PC-9 (cell line): ENCODE measurements at places on chromosomes 5 and 9. TPM values are rescaled to one million over a fixed set of nuclear protein-coding genes. Genes with fewer than 3 reads are reported as not detected.

TMEM215 gene
- not detected in 2 replicates for total RNA-seq

GHR gene
- total RNA-seq, result not detected in 2 replicates

ANKRD31 gene
- total RNA-seq, result 0.23 and 0.48 TPM in 2 replicates

GABRA1 gene
- total RNA-seq, result not detected in 2 replicates

CCDC192 gene
- not detected in 2 replicates for total RNA-seq

FOXI1 gene
- not detected in 2 replicates for total RNA-seq

C6 gene
- total RNA-seq, result not detected in 2 replicates

GDA gene
- 98.1 and 142 TPM in 2 replicates for total RNA-seq

FAM240B gene
- not detected in 2 replicates for total RNA-seq

ARSB gene
- total RNA-seq, result 5.1 and 8.4 TPM in 2 replicates

SLC45A2 gene
- 0.20 and 0.33 TPM in 2 replicates for total RNA-seq

TTC39B gene
- 8.7 and 8.8 TPM in 2 replicates for total RNA-seq

JAKMIP2 gene
- total RNA-seq, result not detected in 2 replicates

BARX1 gene
- not detected in 2 replicates for total RNA-seq

OR13F1 gene
- total RNA-seq, result not detected in 2 replicates

FRMD3 gene
- 1.4 and 1.9 TPM in 2 replicates for total RNA-seq

PRELID2 gene
- total RNA-seq, result 24.8 and 27.7 TPM in 2 replicates

NUTM2G gene
- not detected in 2 replicates for total RNA-seq

MEGF10 gene
- total RNA-seq, result not detected in 2 replicates

COL23A1 gene
- not detected in 2 replicates for total RNA-seq

ACSL6 gene
- total RNA-seq, result not detected in 2 replicates

ANKRD34B gene
- 0.15 and 0.26 TPM in 2 replicates for total RNA-seq

NFIB gene
- 29.0 and 35.1 TPM in 2 replicates for total RNA-seq

ATP10B gene
- not detected in 2 replicates for total RNA-seq

GDF9 gene
- 0.73 and 1.4 TPM in 2 replicates for total RNA-seq

ATP6V1G1 gene
- total RNA-seq, result 81.9 and 90.6 TPM in 2 replicates

SPDL1 gene
- total RNA-seq, result 30.5 and 39.2 TPM in 2 replicates

PCDHGC5 gene
- total RNA-seq, result not detected in 2 replicates

BAAT gene
- total RNA-seq, result not detected in 2 replicates

WNT8A gene
- 0.35 TPM in 1 of 2 replicates, not detected in the other for total RNA-seq

GABRP gene
- total RNA-seq, result 2.1 and 5.2 TPM in 2 replicates

PRUNE2 gene
- 0.20 TPM in 1 of 2 replicates, not detected in the other for total RNA-seq

KCNT1 gene
- not detected in 2 replicates for total RNA-seq

CDH6 gene
- not detected in 2 replicates for total RNA-seq

SPINK5 gene
- total RNA-seq, result 0.13 TPM in 1 of 2 replicates, not detected in the other

ARL14EPL gene
- 0.37 TPM in 1 of 2 replicates, not detected in the other for total RNA-seq

SLC4A9 gene
- total RNA-seq, result 0.20 and 0.53 TPM in 2 replicates

PLEKHG4B gene
- not detected in 2 replicates for total RNA-seq

SPATA31A3 gene
- total RNA-seq, result not detected in 2 replicates

OMD gene
- total RNA-seq, result not detected in 2 replicates

DBH gene
- not detected in 2 replicates for total RNA-seq

AHRR gene
- total RNA-seq, result 7.2 and 13.6 TPM in 2 replicates

ZFP37 gene
- total RNA-seq, result 0.81 and 0.90 TPM in 2 replicates

DMRT3 gene
- not detected in 2 replicates for total RNA-seq

NIM1K gene
- 0.26 and 0.45 TPM in 2 replicates for total RNA-seq

MSX2 gene
- not detected in 2 replicates for total RNA-seq

TMEM171 gene
- 7.8 and 9.9 TPM in 2 replicates for total RNA-seq

CCNO gene
- total RNA-seq, result 4.7 and 7.1 TPM in 2 replicates

NXNL2 gene
- 5.5 and 8.7 TPM in 2 replicates for total RNA-seq

FREM1 gene
- 0.17 and 0.45 TPM in 2 replicates for total RNA-seq
